ENCODE measurements at places on chromosomes 3 and 15. TPM values are rescaled to one million over a fixed set of nuclear protein-coding genes. Genes with fewer than 3 reads are reported as not detected.
A peak's percentile ranks its signal among the peaks of the same experiment; 100 is the strongest.

The C3orf70 gene
- 4.2 TPM for total RNA-seq

The NPAP1 gene
- not detected for total RNA-seq

The TMEM108 gene
- total RNA-seq = 0.32 TPM

The KPNA4 gene
- 36.4 TPM for total RNA-seq

The GOLGA8S gene
- total RNA-seq = under 0.01 TPM

The RETNLB gene
- not detected for total RNA-seq

The APOD gene
- 1.3 TPM for total RNA-seq

The GUCA1C gene
- not detected for total RNA-seq

The LRRC2 gene
- total RNA-seq = 5.2 TPM

The FAIM gene
- 10.3 TPM for total RNA-seq

The TMCO5A gene
- total RNA-seq = not detected

The ADAMTS9 gene
- total RNA-seq = 1.9 TPM

The CLK3 gene
- 38.4 TPM for total RNA-seq

DNA sequence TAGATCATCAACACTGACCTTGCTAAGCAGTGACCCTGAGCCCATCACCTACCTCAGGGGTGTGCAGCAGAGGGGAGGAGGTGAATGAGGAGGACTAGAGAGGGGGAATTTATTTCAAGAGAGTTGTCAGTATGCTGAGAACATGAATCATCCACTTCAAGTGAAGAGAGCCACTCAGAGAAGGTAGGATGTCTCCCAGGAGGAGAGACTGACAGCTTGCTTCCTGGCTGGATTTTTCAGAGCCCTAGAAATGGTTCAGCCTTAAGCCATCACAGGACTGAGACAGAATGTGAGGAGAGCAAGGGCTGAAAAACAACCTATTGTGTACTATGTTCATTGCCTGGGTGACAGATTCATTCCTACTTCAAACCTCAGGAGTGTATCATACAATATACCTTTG is 34.8 kb downstream of the CCNL1 start:
- no peak for DNase-seq

DNA sequence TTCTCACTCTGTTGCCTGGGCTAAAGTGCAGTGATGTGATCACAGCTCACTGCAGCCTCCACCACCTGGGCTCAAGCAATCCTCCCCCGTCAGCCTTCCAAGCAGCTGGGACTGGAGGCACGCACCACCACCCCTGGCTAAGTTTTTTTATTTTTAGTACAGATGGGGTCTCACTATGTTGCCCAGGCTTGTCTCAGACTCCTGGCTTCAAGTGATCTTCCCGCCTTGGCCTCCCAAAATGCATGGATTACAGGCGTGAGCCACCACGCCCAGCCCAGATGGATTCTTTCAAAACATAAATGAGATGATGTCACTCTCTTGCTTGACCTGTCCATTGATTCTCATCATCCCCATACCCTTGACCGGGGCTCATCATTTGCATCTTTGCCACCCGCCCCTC is 72.6 kb upstream of the SLC6A6 start:
- DNase-seq = no peak

GRCh38 chr3:20837676-20838302 is 651.8 kb upstream of the SGO1 start:
- DNase-seq = no peak

DNA sequence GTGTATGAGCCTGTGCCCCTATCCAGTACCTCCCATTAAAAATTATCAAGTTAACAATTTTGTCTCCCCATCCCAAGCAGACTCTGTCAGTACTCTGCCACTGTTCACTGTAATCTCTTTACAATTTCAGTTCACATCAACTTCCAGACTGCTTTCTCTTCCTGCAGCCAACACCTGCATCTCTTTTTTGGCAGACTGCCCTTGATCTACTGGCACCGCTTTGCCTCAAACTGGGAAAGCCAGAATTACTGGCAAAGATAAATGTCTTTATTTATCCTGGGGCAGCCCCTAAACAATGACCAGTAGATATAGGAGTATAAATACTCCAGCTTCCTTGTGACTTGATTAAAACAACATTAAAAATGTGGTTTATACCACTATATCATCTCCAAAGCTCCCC is 494.1 kb downstream of the ZNF385D start:
- no peak for DNase-seq

DNA sequence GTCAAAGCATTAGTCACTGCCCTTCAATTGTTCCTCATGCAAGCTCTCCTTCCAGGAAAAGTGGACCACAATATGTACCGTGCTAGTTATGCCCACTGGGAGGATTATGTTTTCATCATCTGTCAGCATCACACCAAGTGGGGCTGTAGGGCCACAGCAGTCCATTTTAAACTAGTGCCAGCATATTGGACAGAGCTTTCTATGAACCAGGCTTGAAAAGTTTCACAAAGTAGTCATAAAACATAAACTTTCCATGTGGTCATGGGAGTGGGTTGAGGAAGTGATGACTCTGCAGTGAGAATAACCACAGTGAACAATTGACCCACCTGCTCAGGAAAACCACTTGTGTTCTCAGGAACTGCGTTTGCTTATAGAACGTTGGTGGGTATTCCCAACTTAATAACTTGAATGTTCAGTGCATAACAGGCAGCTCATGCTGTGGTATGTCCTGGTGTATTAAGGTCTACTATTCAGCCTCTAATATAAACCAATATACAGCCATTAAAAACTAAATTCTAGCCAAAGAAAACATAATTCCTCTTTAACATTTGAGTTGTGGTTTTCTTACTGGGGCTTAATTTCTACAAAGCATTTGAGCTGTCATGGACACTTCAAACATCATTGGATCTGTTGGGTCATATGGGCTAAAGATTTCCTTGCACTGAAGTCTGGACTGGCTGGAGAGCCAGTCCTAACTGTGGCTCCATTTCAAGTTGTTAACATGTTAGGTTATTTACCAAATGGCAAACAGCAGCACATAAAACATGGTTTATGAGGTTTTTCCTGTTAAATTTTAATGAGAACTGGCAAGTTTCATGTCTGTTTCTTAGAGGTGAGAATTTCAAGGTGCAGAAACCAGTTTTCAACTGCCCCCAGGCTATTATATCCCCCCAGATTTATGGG is 274.1 kb downstream of the OTOL1 start:
- DNase-seq = no peak

DNA sequence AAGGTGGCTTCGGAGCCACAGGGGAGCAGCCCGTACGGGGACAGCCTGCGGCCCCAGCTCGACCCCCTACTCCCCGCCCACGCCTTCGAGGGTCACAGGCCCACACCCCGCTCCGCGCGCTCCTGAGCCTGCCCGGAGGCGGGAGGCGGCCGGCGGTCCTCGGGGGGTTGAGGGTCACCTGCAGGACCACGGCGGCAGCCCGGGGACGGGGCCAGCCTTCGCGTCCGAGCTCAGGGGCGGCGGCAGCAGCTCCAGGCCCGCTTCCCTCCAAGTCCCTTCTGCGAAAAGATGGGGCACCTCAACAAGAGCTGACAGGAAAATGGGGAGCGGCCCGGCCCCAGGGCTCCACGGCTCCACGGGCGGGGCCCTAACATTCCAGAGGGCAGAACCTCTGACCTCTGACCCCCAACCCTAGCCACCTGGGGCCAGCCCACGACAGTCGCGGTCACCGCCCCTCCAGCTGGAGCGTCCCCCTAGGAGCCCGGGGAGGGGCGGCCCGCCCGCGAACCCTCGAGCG is 428 bp downstream of the LYSMD4 start:
- DNase-seq = no peak

GRCh38 chr3:106759731-106760130 is 617.5 kb upstream of the CCDC54 start:
- no peak for DNase-seq

GRCh38 chr15:101324524-101325177 is 29.6 kb upstream of the SNRPA1 start:
- no peak for DNase-seq

GRCh38 chr15:79394231-79394630 is 37.9 kb upstream of the MINAR1 start:
- peak; percentile 15 for DNase-seq

GRCh38 chr3:184460276-184460675 is 80.4 kb downstream of the CHRD start:
- DNase-seq = no peak

DNA sequence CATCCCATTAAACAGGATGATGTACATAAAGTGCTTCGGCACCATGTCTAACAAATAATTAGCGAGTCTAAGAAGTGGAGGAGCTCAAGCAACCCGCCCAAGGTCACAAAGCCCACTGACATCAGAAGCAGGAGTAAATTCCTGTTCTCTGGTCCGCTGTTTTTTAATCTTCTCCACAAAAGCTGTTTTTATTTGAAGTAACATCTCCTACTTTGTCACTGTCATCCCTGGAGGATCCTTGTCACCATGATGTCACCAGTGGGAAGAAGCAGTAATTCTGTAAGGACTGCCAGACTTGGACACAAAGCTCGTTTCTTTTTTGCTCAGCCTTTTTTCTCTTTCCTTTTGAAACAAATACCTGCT is 216.2 kb downstream of the STT3B start:
- no peak for DNase-seq

DNA sequence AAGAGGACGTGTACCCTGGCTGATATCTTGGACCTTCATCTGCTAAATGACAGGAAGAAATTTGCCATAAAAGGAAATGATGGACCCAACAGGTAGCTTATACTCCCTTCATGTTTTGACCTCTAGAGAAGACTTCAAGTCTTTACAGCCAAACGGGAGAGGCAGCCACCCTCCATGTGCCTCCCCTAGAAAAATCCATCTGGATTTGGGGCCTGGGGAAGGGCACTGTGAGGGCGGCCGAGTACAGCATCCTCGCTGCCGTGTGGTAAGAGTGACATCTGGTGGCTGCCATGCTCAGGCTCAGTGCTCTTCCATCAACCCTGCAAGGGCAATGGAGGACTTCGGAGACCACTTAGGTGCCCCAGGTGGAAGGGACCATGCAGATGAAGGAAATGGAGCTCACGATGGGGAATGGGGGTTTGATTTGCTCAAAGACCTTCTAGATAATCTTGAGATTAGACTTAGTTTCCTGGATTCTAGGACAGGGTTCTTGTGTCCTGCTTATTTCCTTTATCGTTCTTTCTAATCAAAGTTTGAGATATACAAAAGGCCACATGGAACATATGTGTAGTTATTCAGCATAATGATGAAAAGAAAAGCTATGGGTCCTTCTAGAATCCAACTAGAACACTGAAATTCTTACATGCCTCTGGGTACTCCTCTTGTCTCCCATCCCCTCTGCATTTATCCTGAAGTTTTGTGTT is 44.4 kb downstream of the AQP9 start:
- DNase-seq = peak; percentile 50

- no peak for DNase-seq
These were observed 1.4 kb downstream of the PLCB2 start for GRCh38 chr15:40306371-40306770.

DNA sequence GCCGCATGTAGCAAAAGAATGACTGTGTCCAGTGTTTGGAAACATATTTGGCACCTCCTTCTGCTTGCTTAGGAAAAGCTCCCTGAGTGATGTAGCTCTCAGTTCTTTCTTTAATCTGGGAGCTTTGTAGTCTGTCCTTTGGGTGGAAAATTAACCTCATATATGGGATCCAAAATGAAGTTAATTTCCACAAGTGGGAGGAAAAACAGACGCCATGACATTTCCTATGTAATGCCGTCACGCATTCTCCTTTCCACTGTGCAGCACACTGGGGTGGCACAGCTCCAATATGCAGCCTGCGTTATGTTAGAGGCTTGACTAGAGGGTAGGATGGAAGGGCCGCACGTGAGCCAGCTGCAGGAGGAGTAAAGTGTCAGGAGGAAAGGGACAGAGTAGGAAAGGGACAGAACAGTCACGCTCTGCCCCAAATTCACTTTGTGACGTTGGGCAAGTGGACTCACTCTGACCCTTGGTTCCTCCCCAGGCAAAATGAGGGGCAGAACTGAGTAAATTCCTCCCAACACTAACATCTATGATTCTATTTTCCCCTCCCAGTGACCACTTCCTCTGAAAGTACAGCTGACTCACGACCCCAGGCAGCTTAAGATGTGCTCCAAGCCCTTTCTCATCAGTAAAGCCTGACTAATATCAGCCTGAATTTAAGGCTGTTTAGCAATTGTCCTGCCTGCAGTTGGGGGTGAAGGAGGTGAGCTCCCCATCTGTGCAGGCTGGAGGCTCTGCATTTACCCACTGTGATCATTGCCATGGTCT is 176.5 kb upstream of the PFN2 start:
- DNase-seq = peak; percentile 80

- no peak for DNase-seq
These were observed 79.3 kb downstream of the CGGBP1 start for GRCh38 chr3:87979527-87979926.

GRCh38 chr3:142224482-142225072 is 808 bp downstream of the GK5 start:
- peak; percentile 13 for DNase-seq

GRCh38 chr3:157785102-157785826 is 282.0 kb upstream of the VEPH1 start:
- peak; percentile 84 for DNase-seq

DNA sequence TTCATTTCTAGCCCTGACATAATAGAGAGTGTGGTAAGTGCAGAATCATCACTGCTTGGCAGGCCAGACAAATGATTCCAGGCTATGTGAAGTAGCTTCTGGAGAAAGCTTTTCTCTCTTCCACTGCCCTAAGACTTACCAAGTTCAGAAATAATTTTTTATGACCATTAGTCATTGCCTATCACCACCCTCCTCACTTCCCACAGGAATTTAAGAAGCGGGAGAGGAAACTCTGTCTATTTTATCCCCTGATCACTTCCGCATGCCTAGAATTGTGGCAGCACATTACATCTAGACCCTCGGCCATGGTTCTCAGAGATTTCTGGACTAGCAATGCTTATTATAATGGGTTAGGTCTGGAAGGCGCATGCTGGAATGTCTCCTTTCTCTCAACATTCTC is 397.8 kb upstream of the NR2F2 start:
- DNase-seq = peak; percentile 90

GRCh38 chr3:14889205-14889604 is 58.2 kb upstream of the NR2C2 start:
- DNase-seq = no peak

Data from fibroblast of villous mesenchyme (primary cell).